ENCODE measurements at places on chromosomes 13 and 19. TPM values are rescaled to one million over a fixed set of nuclear protein-coding genes. Genes with fewer than 3 reads are reported as not detected.

METTL21C gene
- total RNA-seq, result not detected

LSR gene
- total RNA-seq, result 40.1 TPM

CLEC11A gene
- 16.6 TPM for total RNA-seq

EBI3 gene
- not detected for total RNA-seq
